Colonic mucosa (tissue), 4 donors: ENCODE measurements at places on chromosomes 4 and X. TPM values are rescaled to one million over a fixed set of nuclear protein-coding genes. Genes with fewer than 3 reads are reported as not detected.

SLC25A31 gene
- not detected for total RNA-seq

DNA sequence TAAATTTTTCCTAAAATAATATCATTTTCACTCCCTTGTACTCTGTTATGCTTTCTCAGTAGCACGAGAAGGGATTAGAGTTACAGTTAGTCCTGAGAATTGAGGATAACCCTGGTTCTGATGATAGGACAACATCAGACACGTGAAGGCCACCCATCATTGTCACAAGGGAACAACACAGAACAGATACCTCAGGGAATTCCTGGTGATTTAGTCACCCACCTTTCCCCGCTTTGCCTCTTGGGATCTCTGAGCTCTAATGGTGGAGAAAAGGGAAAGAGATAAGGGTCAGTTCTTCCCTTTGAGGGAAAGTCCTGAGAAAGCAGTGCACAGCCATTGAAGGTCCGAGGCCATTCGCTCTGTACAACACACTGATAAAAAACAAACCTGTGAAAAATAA is 112.3 kb upstream of the GALNT7 start:
- H3K36me3 ChIP-seq = no peaks in the 10 kb centered on the region
- no peak overlapping the region for H3K27ac ChIP-seq

DNA sequence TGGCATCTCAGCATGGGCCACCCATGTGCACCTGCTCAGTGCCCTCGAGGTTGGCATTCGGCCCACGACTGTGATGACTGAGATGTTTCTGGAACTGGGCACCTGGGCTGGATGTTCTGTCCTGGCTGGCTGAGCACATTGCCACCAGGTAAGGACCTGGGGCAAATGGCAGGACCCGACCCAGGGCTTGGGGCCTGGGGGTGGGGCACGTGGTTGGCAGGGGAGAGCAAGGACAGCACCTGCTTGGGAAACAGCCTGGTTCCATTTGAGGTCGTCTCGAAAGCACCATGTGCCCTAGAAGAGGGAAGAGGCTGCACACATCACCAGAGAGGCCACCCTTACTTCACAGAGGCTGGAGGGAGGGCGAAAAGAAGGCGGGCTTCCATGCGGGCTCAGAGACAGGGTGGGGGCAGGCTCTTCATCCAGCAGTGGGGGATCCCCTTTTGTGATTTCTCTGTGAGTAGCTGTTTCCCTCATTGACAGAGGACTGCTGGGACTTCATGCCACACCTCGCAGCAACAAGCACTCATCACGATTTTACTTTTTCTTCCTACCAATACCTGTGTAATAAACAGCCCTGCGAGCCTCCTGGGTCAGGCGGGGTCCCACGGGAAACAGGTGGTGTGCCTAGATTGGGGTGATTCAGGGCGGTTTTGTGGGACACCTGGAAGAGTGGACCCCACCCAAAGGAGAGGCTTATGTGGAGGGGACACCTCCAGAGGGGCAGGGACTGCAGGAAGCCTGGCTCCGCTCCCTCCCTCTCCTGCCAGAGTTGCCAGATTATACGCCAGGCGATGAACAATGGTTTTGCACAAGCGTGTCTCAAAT is 12.0 kb downstream of the TMEM187 start:
- no peaks in the 10 kb centered on the region for H3K27me3 ChIP-seq
- no peaks in the 10 kb centered on the region for H3K36me3 ChIP-seq
- DNase-seq = no peak
- H3K4me1 ChIP-seq = no peaks in the 10 kb centered on the region
- no peak overlapping the region for H3K4me3 ChIP-seq

- H3K27me3 ChIP-seq = no peaks in the 10 kb centered on the region
- DNase-seq = no peak
- H3K36me3 ChIP-seq = no peaks in the 10 kb centered on the region
These were observed 383 bp upstream of the ZMAT1 start for GRCh38 chrX:101932249-101932570.

GRCh38 chrX:147710301-147710700 is 201.4 kb upstream of the FMR1 start:
- no peak for DNase-seq
- H3K36me3 ChIP-seq = no peaks in the 10 kb centered on the region
- no peak overlapping the region for H3K27ac ChIP-seq
- H3K4me3 ChIP-seq = no peak overlapping the region
